ENCODE measurements at places on chromosomes 6 and 20. TPM values are rescaled to one million over a fixed set of nuclear protein-coding genes. Genes with fewer than 3 reads are reported as not detected.

RIPPLY2 gene
- 0.84 TPM for total RNA-seq

TP53TG5 gene
- total RNA-seq, result not detected

NQO2 gene
- 64.9 TPM for total RNA-seq

ISM1 gene
- 0.34 TPM for total RNA-seq

NKAIN4 gene
- total RNA-seq, result 6.4 TPM

MRS2 gene
- 20.6 TPM for total RNA-seq

THBD gene
- 35.3 TPM for total RNA-seq

WFDC12 gene
- total RNA-seq, result not detected

TRIM40 gene
- total RNA-seq, result not detected

LBP gene
- total RNA-seq, result 1.1 TPM

PPP1R16B gene
- 0.27 TPM for total RNA-seq

FGD2 gene
- total RNA-seq, result not detected

CYP24A1 gene
- 430 TPM for total RNA-seq

GGTLC1 gene
- total RNA-seq, result not detected

VARS1 gene
- 55.8 TPM for total RNA-seq

NUDT3 gene
- total RNA-seq, result 5.8 TPM

DACT2 gene
- total RNA-seq, result 0.65 TPM

TGM3 gene
- 0.05 TPM for total RNA-seq

IMPG1 gene
- not detected for total RNA-seq

SH3BGRL2 gene
- 0.29 TPM for total RNA-seq

MANEA gene
- total RNA-seq, result 3.2 TPM

BANF2 gene
- not detected for total RNA-seq

Measured in A549 treated with RU486 at 1 μM for 4 hours (cell line).